ENCODE measurements at places on chromosomes 16 and 17.

- DNase-seq: no peak
Observed at GRCh38 chr17:12646761-12647422, 18.8 kb upstream of the MYOCD start.

DNA sequence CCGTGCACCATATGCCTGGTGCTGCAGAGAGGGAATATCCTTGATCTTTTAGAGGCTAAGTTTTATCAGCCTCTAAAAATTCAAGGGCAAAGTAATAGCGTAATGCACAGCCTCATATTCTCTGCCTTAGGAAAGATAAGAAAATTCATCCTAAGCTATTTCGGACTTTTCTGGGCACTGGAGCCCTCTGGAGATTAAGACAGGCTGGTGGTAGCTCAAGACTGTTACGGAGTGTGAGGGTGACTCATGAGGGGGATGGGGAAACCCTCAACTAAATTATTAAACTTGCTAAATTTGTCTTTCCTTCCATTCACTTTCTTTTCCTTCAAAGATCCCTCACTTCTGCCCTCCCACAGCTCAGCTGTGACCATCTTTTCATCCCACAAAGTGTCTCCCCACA lies 73.3 kb downstream of the RPH3AL start:
- DNase-seq: no peak

DNA sequence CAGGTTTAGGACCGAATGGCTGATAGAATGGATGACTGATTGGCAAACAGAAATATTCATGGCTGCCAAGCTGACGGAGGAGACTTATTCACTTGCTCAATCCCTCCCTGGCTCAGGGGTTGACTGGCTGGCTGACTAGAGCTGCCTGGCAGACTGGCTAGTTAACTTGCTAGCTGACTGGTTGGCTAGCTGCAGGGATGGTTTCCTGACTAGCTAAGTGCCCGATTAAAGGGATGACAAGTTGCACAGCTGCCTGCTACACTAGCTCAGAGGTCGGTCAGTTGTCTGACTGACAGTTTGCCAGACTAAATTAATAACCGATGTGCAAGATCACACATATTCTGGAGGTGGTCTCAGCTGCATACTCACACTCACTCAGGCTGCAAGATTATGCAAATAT lies 1208.4 kb upstream of the CDH8 start:
- DNase-seq: no peak

GRCh38 chr17:2872282-2872681 lies 76.0 kb downstream of the RAP1GAP2 start:
- DNase-seq: no peak

- no peak for DNase-seq
Observed at GRCh38 chr17:43528319-43528987, 17.7 kb downstream of the ETV4 start.

DNA sequence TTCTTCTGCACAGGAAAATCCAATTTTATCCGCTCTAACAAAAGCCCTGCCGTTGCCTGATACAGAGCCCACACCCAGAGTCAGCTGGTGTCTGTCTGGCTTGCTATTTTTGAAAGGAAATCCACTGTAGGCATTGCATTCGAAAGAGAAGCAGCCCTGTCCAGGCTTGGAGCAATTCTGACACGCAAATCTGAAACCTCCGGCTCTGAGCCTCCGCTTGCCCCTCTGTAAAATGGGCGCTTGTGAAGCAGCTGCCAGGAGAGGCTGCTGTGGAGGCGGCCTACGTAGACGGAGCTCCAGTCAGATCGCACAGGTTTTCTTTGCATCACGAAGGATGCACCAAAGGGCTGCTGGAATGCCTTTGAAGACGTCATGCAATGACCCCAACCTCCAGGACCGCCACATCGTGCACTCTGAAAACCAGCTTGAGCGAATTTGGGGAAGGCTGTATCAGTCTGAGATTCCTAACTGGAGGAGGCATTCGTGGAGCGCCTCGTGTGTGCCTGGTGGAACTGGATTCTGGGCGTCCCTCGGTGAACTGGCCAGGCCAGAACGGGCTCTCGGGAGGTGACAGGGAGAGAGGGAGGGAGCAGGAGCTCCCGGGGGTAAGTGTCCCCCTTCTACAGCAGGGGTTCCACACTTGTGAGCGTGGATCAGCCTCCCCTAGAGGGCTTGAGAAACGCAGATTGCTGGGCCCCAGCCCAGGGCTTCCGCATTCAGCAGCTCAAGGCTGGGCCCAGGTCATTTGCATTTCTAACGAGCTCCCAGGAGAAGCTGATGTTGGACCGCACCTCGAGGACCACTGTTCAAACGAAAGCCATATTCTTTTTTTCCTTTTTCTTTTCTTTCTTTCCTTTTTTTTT lies 215.5 kb downstream of the MRTFB start:
- no peak for DNase-seq

GRCh38 chr17:50055055-50055425 lies 870 bp upstream of the ITGA3 start:
- DNase-seq: peak; percentile 92

- DNase-seq: no peak
Observed at GRCh38 chr16:75241955-75242354, 9.5 kb downstream of the BCAR1 start.

GRCh38 chr17:62790564-62790986 lies 17.5 kb downstream of the MARCHF10 start:
- peak; percentile 70 for DNase-seq

- peak; percentile 63 for DNase-seq
Observed at GRCh38 chr17:71900621-71901229, 220.1 kb upstream of the SOX9 start.

DNA sequence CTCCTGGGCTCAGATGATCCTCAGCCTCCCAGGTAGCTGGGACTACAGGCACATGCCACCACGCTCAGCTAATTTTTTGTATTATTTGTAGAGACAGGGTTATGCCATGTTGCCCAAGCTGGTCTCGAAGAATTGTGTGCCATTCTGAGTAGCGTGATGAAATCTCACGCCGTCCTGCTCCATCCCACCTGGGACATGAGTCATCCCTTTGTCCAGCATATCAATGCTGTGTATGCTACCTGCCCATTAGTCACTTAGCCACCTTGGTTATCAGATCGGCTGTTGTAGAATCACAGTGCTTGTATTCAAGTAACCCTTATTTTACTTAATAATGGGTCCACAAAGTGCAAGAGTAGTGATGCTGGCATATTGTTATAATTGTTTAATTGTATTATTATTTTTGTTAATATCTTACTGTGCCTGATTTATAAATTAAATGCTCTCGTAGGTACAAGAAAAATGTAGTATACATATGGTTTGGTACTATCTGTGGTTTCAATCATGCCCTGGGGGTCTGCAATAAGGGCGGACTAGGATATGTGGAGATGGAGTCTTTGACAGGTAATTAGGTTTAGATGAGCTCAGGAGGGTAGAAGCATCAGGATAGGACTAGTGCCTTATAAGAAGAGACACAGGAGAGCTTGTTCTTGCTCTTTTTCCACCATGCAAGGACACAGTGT lies 26.6 kb upstream of the SLC13A2 start:
- peak; percentile 72 for DNase-seq

DNA sequence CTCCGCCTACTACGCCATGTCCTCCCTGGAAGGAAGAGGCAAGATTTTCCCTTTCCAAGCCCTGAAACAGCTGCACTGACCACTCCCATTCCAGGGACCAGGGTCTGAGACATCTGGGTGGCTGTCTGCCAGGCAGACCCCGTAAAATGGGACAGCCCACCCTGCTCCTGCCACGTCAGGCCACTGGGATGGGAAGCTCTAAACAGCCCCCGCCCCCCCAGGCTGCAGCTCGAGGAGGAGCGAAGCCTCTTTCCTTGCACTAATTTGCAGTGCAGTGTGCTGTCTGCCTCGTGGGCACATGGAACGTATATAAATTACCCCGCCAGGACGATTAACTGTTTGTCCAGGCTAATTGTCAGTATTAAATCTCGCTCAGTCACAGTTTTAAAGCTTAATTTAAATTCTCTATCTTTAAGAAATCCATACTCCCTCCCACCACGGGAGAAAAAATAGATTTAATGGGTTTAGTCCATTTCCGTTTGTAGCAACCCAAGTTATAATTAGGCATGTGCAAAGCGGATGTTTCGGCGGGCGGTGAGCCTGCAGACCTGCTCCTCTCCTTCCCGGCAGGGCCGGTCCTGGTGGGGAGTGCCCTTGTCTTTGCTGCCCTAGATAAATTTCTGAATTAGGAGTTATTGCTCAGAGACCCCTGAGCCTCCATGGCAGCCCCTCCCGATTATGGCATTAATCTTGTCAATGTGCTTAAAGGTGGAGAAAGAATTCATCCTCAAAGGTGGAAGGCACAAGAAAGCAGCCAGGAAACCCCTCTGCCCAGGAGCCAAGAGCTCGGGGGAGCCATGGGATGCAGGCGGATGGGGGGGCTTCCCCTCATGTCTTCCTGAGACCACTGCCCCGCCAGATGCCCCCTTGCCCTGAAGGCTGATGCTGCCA lies 268.0 kb upstream of the TNRC6C start:
- no peak for DNase-seq

DNA sequence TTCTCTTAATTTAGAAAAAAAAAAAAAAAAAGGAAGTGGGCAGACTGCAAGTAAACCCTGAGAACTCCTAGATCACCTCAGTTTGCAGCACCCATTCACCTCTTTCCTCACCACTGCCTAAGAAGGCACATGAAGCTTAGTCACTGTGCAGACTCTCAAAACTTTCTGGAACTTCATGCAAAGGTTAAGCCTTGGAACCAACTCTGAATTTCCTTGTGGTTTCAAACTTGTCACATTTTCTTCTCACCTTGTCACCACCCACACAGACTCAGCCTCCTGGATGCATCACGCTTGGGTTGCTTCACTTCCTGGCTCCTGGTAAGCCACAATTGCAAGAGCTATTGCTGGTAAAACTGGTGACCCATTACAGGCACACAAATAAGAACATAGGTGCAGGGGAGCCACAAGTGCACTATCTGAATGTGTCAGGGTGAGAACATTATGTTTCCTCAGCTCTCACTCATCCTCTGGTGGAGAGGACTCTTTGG lies 15.0 kb upstream of the CPD start:
- DNase-seq: peak; percentile 93

DNA sequence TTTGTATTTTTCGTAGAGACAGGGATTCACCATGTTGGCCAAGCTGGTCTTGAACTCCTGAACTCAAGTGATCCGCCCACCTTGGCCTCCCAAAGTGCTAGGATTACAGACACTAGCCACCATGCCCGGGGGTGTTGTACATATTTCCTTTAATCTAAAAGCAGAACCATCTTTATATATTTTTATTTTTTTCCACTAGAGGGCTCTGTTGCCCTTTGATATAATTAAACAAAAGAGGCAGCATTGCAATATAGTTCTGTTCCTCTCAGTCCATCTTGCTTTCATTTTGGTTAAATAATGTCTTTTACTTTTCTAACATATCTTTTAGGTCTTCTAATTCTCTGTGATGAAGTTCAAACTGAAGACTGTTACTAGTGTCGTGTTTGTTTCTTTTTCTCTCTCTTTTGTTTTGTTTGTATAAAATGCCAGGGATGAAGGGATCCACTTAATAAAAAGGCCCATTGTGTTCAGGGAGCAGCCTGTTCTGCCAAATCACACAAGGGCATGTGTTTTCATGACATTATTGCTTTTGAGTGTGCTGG lies 23.4 kb downstream of the WWOX start:
- peak; percentile 75 for DNase-seq

- DNase-seq: peak; percentile 95
Observed at GRCh38 chr17:42518046-42518754, 17.8 kb upstream of the NAGLU start.

GRCh38 chr17:49260011-49260816 lies 29.6 kb upstream of the PHOSPHO1 start:
- peak; percentile 82 for DNase-seq

GRCh38 chr16:49652456-49653172 lies 203.3 kb downstream of the ZNF423 start:
- no peak for DNase-seq

GRCh38 chr17:59764292-59764741 lies 56.9 kb downstream of the VMP1 start:
- DNase-seq: no peak

DNA sequence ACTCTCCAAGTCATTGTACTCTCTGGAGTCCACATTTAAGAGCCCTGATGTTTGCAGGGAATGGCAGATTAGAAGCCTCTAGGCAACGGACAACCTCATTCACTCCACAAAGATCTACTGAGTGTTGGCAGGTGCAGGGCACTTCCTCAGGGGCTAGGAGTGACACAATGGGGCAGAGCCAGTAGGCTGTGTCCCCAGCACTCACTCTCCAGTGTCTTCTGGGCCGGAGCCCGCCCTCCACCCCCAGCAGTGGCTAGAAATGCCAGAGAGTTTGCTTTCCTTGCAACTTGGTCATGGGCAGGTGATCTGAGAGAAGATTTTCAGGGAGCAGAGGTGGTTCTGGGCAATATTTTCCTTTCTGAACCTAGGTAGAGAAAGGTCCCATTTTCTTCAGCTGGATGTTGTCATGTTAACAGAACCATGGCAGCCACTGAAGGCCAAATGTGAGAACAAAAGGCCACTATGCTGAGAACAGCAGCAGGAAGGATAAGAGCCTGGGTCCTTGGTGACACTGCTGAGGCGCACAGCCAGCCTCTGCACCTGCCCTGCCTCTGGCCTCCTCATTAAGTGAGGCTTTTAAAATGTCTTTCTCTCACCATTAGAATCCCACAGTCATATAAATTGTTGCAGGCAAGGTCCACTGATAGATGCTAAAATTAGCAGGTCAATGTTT lies 96.2 kb downstream of the USP31 start:
- DNase-seq: no peak

DNA sequence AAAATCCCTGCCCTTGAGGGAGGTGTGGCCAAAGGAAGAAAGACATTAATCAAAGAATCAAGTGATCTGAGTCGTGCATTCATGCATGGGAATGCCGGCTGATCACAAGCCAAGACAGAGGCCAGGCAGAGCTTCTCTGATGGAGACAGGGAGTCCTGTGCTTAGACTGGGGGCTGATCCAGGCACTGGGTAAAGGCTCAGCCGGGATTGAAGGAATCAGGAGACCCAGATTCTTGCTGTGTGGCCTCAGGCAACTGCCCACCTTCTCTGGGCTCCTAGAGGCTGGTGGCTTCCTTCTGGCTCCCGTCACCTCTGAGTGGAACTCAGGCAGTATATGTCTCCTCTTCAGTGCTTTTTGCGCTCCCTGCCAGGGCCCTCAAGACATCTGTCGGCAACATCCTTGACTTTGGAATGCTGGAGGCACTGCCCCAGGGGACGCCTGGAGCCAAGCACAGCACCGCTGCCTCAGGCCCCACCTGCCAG lies 17.7 kb downstream of the RAI1 start:
- DNase-seq: no peak

- no peak for DNase-seq
Observed at GRCh38 chr16:52705122-52705521, 158.2 kb upstream of the TOX3 start.

DNA sequence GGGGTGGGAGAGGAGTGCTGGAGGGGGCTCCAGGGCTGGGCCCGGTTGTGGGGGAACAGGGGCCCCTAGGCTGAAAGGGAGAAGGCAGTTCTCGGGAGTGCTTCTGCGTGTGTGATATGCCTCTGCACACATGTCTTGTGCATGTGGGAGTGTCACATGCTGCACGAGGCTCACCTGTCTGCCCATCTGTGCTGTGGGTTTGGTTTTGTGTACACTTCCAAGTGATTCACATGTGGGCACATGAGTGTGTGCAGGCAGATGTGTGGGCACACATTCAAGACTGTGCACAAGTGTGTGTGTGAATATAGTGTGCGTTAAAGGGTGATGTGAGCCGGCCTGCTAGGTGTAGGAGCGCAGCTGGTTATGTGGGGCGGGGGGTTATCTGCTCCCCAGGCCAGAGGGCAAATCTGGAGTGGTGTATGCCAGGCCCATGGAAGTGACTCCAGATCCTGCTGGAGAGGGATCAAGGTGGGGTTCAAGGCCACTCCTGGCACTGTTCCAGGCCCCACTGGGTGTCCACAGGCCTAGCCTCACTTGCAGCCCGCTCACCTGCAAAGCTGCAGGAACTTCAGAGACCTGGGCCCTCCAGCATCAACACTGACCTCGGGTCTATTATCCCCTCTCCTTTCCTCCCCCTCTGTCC lies 3.8 kb upstream of the BAHCC1 start:
- DNase-seq: no peak

Data from MCF 10A (cell line).